HT1080 (cell line): ENCODE measurements at places on chromosomes 16 and 17. TPM values are rescaled to one million over a fixed set of nuclear protein-coding genes. Genes with fewer than 3 reads are reported as not detected.

DNA sequence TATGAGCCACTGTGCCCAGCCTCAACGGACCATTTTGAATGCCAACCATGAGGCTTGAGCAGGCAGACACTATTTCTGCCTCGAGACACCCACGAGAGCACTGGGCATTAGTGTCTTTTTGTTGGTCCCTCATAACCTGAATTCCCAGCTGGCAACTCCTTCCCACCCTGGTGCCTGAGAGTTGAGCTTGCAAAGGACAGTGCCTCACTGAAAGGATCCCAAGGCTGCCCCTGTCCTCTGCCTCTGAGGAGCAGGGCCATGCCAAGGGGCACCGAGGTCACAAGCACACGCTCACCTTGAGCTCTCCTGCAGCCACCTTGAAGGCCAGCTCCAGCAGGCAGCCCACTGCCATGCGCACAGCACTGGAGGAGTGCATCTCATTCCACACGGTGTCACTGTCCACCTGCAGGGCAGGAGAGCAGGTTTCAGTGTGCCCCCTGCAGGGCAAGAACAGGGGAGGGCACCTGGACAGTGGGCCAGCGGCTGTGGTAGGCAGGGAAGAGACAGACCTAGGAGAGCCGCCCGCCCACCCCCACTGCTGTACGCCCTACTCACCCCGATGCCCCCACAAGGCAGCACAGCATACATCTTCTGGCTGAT, 12.8 kb downstream of the G6PC3 start:
- DNase-seq: peak; percentile 34

The TBC1D3B gene
- total RNA-seq: 2.0 TPM in 1 of 2 replicates, not detected in the other

DNA sequence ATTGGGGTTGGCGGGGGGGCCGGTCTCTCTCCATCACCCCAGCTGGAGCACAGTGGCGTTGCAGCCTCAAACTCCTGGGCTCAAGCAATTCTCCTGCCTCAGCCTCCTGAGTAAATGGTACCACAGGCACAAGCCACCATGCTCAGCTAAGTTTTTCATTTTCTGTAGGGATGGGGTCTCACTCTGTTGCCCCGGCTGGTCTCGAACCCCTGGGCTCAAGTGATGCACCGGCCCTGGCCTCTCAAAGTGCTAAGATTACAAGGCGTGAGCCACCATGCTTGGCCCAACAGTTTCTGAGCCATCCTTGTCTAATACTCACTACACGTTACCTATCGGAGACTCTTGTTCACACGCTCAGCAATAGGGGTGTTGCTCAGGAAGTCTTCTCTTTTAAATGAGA, 11.6 kb downstream of the WDR59 start:
- DNase-seq: no peak

The EVPLL gene
- total RNA-seq: not detected in 2 replicates

The CCR7 gene
- 0.07 and 0.21 TPM in 2 replicates for total RNA-seq

GRCh38 chr17:30599428-30600059, 122.3 kb downstream of the GOSR1 start:
- no peak for DNase-seq

- no peak for DNase-seq
Measured at GRCh38 chr17:38857271-38857670, 3.8 kb upstream of the RPL23 start.

- DNase-seq: no peak
Measured at GRCh38 chr17:27631411-27631760, 398 bp downstream of the LGALS9 start.

GRCh38 chr17:59409336-59410048, 78.0 kb downstream of the YPEL2 start:
- DNase-seq: no peak

The TMEM220 gene
- total RNA-seq: 0.24 TPM in 1 of 2 replicates, not detected in the other

DNA sequence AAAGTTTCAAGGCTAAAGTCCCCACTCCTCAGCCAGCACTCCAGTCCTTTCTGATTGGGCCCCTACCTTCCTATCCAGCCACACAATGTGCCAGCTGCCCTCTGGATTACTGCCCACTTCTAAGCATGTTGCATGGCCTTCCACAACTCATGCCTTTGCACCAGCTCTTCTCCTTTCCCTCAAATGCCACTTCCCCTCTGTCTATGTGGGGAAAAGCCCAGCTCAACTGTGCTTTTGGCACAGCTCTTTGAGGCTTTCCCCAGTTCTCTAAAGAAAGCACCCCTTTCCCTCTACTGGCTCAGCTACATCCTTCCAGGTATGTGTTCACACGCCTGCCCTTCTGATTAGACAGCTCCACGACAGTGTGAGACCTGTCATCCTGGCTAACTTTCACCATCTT, 18.5 kb downstream of the GTF3C1 start:
- no peak for DNase-seq

DNA sequence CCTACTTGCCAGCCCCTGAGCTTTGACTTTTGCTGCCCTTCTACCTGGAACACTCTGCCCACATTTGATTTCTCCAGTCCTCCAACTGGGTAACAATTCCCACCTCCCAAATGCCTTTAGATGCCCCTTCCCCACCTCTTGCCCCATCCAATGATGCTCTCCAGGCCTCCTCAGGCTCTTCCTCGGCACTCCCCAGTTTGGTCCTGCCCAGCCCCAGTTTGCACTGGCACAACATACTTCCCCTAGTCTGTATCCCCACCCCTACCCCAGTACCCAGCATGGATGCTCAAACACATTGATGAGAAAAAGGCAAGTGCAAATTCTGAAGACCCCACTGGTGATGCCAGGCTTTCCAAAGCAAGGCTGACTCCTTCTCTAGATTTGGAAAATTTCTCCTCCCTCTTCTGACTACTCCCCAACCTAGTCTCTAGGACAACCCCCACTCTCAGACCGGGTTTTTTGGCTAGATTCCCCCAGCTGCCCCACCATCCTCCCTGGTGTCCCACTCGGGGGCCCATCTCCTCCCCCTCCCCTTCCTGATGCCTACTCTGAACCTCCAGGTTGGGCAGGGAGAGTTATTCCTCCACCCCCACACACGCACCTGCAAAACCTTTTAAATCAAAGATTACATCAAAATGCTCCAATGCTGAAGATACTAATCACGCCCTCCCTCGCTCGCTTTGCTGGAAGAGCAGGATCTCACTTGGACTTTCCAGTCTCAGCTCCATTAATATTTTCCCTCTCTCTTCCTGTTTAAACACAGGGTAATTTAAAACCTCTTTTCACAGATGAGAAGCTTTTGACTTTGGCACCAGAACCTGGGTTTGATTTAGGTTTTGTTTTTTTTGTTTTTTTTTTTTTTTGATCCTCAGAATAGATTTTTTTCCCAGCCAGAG, 94.9 kb downstream of the TMEM132E start:
- no peak for DNase-seq

- no peak for DNase-seq
Measured at GRCh38 chr17:66775271-66775670, 59.6 kb upstream of the CACNG5 start.

DNA sequence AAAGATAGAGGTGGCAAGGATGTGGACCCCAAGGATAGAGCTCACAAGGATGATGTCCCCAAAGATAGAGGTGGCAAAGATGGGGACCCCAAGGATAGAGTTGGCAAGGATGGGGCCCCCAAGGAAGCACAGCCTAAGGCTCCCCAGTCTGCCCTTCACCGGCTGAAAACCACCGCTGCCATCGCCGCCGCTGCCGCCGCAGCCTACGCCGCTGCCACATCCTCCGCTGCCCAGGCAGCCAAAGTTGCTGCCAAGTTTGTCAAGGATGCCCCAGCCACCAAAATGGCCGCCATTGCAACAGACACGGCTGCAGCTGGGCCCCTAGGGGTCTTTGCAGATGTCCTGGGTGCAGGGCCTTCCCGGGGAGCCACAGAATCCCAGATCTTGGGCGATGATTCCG, 19.9 kb downstream of the C16orf96 start:
- no peak for DNase-seq

GRCh38 chr17:39919087-39919683, 750 bp upstream of the GSDMB start:
- DNase-seq: no peak

DNA sequence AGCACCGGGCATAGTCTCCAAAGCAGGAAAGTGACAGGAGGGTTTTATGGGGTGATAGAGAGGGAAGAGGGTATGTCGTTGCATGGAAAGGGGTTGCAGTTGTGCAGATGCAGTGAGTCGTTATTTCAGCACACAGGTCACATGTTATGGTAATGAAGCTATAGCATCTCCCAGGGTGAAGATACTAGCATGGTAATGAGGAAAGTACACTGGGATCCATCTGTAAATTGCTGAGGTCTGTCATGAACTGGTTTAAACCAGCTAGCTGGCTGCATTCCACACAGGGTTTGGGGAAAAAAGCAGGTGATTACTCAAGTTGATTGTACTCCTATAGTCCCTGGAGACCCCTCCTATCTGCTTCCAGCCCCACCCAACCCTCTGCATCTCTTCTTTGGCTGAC, 11.7 kb downstream of the COX11 start:
- no peak for DNase-seq

- DNase-seq: no peak
Measured at GRCh38 chr17:78723001-78723796, 58.9 kb downstream of the CYTH1 start.
